ENCODE measurements at places on chromosomes 13 and 19.

- DNase-seq: no peak
- H3K27ac ChIP-seq: no peak overlapping the region
- H3K36me3 ChIP-seq: peaks cover 41% of the 10 kb centered on the region
- no peak overlapping the region for H3K4me3 ChIP-seq
- H3K27me3 ChIP-seq: no peaks in the 10 kb centered on the region
These were observed 10.2 kb downstream of the C19orf12 start for GRCh38 chr19:29704562-29705558.

DNA sequence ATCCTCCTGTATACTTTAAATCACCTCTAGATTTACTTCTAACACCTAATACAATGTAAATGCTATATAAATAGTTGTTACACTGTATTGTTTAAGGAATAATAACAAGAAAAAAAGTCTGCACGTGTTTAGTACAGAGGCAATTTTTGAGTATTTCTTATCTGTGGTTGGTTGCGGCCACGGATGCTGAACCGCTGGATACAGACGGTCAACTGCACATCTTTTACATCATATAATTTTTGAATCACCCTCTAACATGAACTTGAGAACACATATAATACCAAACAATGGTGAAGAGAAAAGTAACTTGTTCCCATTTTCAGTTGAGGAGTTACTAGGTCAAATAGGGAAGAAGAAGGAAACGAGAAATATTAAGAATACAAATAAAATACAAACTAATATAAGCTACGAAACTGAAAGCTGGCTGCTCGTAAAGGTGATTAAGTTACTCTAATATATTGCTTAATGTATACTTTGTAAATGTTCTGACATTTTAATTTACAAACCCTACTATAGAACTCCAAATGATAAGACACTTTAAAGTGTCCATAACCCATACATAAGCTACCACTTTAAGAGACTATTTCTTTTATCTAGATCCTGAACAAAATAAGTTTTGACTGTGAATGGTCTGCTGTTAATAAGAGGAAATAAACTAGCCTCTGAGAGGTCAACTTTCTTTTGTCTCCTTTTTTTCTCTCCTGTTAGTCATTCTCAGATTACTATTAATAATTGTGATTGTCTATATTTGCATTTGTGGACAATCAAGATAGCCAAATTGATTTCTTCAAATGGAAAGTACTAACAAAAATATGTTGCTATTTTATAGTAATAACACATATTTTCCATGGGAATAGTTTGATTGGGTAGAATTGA lies 457.4 kb downstream of the DIAPH3 start:
- no peaks in the 10 kb centered on the region for H3K27me3 ChIP-seq
- H3K36me3 ChIP-seq: no peaks in the 10 kb centered on the region
- DNase-seq: no peak
- H3K4me3 ChIP-seq: no peak overlapping the region

DNA sequence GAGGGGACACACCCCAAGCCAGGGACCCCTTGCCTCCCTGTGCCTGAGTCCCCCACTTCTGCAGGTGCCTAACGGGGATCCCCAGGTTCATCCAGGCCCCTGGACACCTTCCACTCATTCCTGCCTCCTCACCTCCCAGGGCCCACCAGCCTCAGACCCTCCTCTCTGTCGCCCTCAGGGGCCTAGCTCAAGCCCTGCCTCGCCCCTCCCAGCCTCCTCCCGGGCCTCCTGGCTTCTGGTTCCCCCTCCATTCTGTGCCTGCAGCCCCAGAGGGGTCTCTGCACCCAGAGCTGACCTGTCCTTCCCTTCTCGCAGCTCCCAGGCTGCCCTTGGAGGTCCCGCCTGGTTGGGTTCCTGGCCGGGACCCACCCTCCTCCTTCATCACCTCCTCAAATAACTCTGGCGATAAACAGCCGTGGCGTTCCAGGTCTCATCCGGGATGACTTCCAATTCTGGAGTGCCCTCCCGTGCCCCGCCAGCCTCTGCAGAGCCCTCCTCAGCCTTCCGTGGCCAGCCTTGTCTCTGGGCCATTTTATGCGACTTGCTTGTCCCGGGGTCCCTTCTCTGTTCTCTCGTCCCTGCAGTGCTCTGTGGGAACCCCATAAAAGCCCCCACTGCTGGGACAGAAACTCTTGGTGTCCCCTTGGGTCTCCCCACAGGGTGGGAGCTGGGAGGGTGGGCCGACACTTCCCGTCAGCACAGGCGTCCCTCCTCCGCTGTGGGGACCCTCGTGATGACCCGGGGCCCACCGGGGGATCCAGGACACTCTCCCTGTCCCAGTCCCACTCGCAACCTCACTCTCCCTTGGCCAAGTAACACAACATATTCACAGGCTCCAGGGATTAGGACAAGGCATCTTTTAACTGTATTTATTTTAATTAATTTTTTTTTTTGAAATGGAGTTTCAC lies 9.2 kb downstream of the JOSD2 start:
- no peaks in the 10 kb centered on the region for H3K36me3 ChIP-seq
- no peak overlapping the region for H3K4me3 ChIP-seq
- no peaks in the 10 kb centered on the region for H3K4me1 ChIP-seq
- no peaks in the 10 kb centered on the region for H3K27me3 ChIP-seq
- H3K27ac ChIP-seq: no peak overlapping the region

GRCh38 chr19:4077800-4078684 lies 11.3 kb upstream of the ZBTB7A start:
- no peaks in the 10 kb centered on the region for H3K36me3 ChIP-seq
- H3K4me3 ChIP-seq: peak overlapping the region; percentile 77
- no peak for DNase-seq
- peaks cover 22% of the 10 kb centered on the region for H3K4me1 ChIP-seq

DNA sequence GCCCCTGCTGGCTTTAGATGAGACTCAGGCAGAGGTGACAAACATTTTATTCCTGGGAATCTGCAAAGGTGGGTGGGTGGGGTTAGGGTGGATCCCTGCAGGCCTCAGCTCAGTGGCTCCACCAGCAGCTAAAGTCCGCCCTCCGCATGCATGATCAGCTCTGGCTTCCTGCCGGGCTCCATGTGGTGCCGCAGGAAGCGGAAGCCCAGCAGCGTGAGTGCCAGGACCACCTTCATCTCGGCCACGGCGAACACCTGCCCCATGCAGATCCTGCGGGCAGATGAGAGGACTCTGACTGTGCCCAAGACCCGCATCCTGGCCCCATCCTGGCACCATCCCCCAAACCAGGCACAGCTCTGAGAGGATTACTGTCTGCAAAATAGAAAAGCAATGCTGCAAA lies 26.3 kb downstream of the CYP4F2 start:
- H3K4me3 ChIP-seq: no peak overlapping the region
- DNase-seq: no peak
- no peaks in the 10 kb centered on the region for H3K36me3 ChIP-seq
- no peaks in the 10 kb centered on the region for H3K27me3 ChIP-seq
